ENCODE measurements at places on chromosomes 4 and X. TPM values are rescaled to one million over a fixed set of nuclear protein-coding genes. Genes with fewer than 3 reads are reported as not detected.

DNA sequence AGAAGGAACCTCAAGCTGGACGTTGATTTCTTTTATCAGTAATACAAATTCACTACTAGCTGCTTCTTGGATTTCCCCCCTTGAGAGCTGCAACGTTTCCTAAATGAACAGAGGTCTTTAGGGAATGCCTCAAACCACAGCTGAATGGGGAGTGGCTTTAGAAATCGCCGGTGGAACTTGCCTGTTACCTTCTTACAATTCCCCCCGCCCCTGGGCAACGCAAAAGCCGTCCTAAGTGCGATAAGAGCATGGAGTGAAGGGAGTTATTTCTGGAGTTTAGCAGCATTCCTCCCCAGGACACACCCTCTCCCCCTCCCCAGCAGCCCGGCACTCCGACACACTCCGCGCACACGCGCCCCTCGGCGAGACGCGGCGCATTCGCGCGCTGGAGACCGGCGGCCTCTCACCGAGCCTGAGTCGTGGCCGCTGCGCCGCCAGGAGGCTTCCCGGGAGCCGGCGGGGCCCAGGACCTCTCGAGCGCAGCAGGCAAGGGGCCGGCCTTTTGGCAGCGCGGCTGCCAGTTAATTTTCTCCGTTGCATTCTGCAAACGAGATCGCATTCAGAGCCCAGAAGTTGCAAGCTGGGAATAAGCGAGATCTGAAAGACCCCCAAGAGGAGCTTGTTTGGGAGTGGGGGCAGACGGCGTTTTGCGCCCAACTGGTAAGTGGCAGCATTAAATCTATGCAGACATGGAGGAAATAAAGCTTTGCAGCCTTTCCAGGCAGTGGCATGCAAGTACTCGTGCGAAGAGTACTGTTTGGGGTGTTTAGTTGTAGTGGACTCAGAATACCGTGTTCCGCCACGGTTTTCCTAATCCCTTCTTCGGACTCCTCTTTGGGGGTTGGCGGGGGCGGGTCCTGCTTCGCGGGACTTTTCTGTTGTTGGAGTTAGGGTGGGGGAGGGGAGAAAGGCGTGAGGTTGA, 134.7 kb downstream of the PALLD start:
- peak; percentile 64 for DNase-seq
- peak overlapping the region; percentile 83 for H3K4me3 ChIP-seq
- H3K4me1 ChIP-seq, result peaks cover 13% of the 10 kb centered on the region
- no peaks in the 10 kb centered on the region for H3K27me3 ChIP-seq
- peaks cover 6% of the 10 kb centered on the region for H3K36me3 ChIP-seq

The PRDM8 gene
- total RNA-seq, result 1.8 TPM

DNA sequence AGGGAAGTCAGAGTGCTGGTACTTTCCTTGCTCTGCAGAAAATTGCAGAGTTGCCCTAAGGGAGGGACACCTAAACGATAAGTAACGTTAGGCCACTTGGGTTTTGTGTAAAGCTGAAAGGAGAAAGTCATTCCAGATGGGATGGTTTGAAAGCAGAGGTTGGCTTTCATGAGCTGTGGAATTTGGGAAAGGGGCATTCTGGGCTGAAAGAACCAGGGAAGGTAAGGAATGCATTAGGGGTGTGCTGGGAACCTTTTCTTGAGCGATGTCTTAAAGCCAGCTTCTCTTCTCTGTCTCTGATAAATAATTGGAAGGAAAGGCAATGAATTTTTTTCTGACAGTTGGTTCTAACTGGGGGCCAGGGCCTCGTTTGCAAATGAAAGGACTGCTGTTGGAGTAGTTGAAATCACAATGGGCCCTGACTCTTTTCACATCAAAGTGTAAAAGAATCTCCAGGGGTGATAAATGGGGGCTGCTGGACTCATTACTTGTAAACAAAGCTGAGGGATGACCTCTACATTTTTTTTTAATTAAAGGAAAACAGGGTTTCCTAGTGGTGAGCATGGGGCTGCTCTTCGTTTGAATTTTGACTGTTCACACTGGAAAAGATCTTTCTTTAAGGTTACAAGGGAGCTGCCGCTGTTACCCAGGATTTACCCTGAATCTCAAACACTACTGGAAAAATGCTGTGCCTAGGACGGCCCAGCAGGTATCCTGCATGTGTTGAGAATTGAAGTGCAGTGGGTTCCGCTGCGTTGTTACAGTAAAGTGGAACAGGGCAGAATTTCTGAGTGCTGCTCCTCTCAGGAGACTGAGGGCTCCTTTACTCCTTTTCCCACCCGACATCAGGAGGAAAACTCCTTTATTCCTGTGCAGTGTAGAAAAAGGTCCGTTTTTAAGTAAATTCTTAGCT, 25.0 kb downstream of the AFF1 start:
- no peaks in the 10 kb centered on the region for H3K27me3 ChIP-seq
- H3K36me3 ChIP-seq, result no peaks in the 10 kb centered on the region
- H3K27ac ChIP-seq, result no peak overlapping the region
- H3K4me3 ChIP-seq, result no peak overlapping the region
- peaks cover 7% of the 10 kb centered on the region for H3K4me1 ChIP-seq

- H3K4me1 ChIP-seq, result peaks cover 28% of the 10 kb centered on the region
- DNase-seq, result peak; percentile 11
- H3K27me3 ChIP-seq, result no peaks in the 10 kb centered on the region
- no peak overlapping the region for H3K4me3 ChIP-seq
- H3K27ac ChIP-seq, result no peak overlapping the region
Measured at GRCh38 chr4:87011340-87012034, 76.7 kb downstream of the AFF1 start.

The MAGEB17 gene
- not detected for total RNA-seq

- peaks cover 8% of the 10 kb centered on the region for H3K36me3 ChIP-seq
- H3K27me3 ChIP-seq, result peaks cover 16% of the 10 kb centered on the region
- no peak for DNase-seq
- H3K4me3 ChIP-seq, result peak overlapping the region; percentile 72
- H3K27ac ChIP-seq, result no peak overlapping the region
Measured at GRCh38 chrX:103309860-103310554, 783 bp downstream of the BEX2 start.

GRCh38 chr4:128558896-128559679, 250.4 kb upstream of the JADE1 start:
- no peak overlapping the region for H3K27ac ChIP-seq
- no peak overlapping the region for H3K4me3 ChIP-seq
- H3K36me3 ChIP-seq, result no peaks in the 10 kb centered on the region
- peaks cover 12% of the 10 kb centered on the region for H3K4me1 ChIP-seq

The MAOA gene
- total RNA-seq, result 3.3 TPM

- H3K4me1 ChIP-seq, result no peaks in the 10 kb centered on the region
- no peak for DNase-seq
- no peak overlapping the region for H3K4me3 ChIP-seq
- H3K36me3 ChIP-seq, result no peaks in the 10 kb centered on the region
Measured at GRCh38 chr4:52560844-52561280, 98.2 kb downstream of the USP46 start.

DNA sequence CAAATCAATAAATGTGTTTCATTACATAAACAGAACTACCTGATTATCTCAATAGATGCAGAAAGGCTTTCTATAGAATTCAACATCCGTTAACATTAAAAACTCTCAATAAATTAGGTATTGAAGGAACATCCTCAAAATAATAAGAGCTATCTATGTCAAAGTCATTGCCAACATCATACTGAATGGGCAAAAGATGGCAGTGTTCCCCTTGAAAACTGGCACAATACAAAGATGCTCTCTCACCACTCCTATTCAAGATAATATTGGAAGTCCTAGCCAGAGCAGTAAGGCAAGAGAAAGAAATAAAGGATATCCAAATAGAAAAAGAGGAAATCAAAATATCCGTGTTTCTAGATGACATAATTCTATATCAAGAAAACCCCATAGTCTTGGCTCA, 466.4 kb downstream of the MAGEE1 start:
- H3K36me3 ChIP-seq, result no peaks in the 10 kb centered on the region
- no peak overlapping the region for H3K4me3 ChIP-seq
- H3K4me1 ChIP-seq, result no peaks in the 10 kb centered on the region
- H3K27me3 ChIP-seq, result no peaks in the 10 kb centered on the region
- no peak for DNase-seq

DNA sequence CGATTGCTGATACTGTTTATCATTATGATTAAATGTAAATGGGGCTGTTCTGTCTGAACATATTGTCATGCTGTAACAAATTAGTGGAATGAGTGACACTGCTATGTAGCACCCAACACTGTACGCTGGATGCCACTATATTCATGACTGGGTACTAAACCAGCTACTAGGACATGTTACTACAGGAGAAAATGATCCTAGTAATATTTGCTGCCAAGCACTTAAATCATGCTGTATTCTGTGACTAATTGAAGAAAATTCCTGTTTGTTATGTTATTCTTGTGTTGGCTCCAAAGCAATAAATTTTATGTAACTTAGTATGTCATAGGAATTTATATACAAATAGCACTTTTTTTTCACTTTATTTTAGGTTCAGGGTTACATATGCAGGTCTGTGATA, 804.2 kb downstream of the CENPC start:
- no peaks in the 10 kb centered on the region for H3K36me3 ChIP-seq
- H3K27me3 ChIP-seq, result no peaks in the 10 kb centered on the region
- no peak for DNase-seq
- H3K4me1 ChIP-seq, result no peaks in the 10 kb centered on the region
- H3K4me3 ChIP-seq, result no peak overlapping the region

DNA sequence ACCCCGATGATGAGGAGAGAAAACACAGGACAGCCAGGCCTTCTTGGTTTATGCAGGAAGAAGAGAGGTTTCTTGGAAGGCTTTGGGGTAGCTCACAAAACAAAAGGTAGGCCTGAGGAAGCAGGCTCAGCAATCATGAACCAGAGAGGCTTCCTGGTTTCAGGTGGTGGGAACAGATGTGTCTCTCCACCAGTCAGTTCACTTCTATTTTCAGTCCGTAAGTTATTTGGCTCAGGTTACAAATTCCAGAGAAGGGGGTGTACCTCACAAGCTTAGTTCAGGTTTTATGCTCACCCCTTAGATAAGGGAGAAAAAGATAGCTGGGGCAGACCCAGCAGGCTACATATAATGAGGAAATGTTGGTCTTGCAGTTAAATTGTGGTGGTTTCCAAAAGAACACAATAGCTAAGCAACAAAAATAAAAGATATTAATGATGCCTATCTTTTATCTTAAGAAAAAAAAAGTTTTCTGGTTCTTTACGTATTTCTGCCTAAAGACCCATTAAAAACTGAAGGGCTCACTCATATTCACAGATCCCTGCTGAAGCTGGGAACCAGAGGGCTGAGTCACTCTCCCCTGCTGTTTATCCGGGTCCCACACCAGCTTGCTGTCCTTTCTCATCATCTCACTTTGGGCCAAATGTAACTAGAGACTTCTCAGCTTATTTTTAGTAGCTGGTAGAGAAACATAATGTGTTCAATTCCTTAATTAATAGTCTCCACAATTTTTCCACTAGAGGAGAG, 177.0 kb downstream of the CAMK2D start:
- no peak overlapping the region for H3K4me3 ChIP-seq
- H3K4me1 ChIP-seq, result peaks cover 13% of the 10 kb centered on the region
- H3K27me3 ChIP-seq, result no peaks in the 10 kb centered on the region
- no peak for DNase-seq

DNA sequence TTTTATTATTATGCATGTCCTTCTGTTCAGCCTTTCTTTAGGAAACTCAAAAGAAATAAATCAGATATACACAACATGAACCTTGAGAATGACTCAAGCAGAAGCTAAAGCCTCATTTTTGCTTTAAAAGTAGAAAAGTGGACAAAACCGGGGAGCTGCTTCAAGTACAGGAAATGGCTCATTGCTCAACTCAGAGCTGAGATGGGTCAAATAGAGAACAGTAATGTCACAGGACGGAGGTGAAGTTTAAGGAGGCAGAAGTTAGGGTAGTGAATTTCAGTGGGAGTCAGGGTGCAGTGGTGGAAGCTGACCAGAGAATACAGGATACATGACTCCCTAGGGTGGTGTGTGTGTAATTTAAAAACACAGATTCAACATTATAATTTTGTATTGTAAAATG, 22.2 kb downstream of the PHKA2 start:
- no peak overlapping the region for H3K4me3 ChIP-seq
- H3K27ac ChIP-seq, result no peak overlapping the region
- DNase-seq, result no peak
- H3K4me1 ChIP-seq, result no peaks in the 10 kb centered on the region

Measured in Calu3 (cell line).